AG20443 (cell line): ENCODE measurements at places on chromosomes 3 and 15.

GRCh38 chr15:58538225-58538727 lies 106.5 kb downstream of the LIPC start:
- no peak for DNase-seq

- DNase-seq, result no peak
Measured at GRCh38 chr15:31733424-31733823, 296.9 kb upstream of the CHRNA7 start.

DNA sequence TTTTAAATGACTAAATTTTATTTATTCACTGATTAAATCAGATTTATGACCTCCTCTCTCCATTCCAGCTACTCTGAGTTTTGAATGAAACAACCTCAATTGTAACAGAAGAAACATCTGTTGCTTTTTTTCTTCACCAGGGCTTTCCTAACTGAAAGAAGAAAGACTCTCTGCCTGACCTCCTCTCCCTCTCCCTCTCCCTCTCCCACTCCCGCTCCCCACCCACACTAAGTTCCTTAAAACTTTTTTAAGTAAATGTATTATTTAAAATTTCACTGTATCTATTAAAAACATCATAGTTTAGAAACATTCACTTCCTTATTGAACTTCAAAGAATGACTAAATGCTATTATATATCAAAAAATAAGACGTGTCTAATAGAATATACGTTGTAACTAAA lies 122.0 kb downstream of the TFDP2 start:
- no peak for DNase-seq

- peak; percentile 24 for DNase-seq
Measured at GRCh38 chr3:141575879-141576743, 89.3 kb downstream of the RASA2 start.

GRCh38 chr3:6354653-6355052 lies 506.3 kb upstream of the GRM7 start:
- DNase-seq, result no peak

DNA sequence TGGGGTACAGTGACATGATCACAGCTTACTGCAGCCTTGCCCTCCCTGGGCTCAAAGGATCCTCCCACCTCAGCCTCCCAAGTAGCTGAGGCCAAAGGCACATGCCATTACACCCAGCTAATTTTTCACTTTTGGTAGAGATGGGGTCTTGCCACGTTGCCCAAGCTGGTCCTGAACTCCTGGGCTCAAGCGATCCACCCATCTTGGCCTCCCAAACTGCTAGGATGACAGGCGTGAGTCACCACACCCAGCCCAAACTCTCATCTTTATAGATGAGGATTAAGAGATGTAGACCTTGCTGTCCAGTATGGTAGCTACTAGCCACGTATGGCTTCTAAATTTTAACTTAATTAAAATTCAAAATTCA lies 4.4 kb upstream of the ABHD5 start:
- DNase-seq, result no peak

GRCh38 chr3:59052803-59053411 lies 3.1 kb upstream of the CFAP20DC start:
- DNase-seq, result peak; percentile 33

DNA sequence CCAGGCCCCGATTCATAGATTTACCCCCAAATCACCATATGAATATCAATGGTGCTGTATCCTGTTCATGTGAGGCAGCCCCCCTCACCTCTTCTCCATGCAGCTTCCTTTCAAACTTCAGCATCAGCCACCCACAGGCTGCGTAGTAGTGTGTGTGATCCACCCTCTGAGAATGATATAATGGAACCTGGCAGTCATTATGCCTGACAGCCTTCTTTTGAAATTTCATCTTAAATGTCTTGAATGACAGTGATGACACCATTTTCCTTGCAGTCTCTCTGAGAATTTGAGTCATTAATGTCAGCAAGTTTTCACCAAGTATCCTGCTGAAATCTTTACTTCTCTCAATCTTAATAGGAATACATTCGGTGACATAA lies 3.5 kb upstream of the CLRN1 start:
- DNase-seq, result no peak
